ENCODE measurements at places on chromosomes 1 and 21.

DNA sequence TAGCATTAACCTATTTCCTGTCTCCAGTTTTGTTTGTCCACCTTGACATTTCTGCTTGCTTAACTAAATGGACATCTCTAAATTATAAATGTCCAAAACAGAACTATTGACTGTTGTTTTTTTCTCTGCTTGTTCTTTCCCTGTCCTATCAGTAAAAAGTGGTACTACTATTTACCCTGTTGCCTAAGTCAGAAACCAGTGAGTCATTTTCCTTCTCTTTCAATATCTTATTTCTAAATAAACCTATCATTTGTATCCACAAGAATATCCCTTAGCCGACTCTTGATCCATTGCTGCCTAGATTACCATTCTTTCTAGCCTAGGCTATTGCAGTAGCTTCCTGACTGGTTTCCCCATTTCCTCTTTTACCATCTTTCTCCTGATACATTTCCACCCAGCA is 22.5 kb downstream of the MIER1 start:
- DNase-seq, result no peak

DNA sequence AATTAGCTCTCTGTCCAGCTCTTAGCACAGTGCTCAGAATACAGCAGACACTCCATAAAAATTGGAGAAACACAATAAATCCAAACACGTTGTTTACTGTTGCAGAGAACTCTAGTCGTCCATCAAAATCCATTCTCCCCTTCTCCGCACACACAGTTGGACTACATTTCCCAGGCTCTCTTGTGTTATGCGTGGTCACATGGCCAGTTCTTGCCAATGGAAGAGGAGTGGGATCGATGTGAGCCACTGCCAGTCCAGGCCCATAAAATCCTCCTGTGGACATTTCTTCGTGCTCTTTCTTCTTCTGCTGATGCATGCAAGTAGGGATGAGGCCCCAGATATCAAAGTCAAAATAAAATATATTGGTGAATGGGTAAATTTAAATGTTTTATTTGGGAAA is 114.3 kb upstream of the FMN2 start:
- no peak for DNase-seq

DNA sequence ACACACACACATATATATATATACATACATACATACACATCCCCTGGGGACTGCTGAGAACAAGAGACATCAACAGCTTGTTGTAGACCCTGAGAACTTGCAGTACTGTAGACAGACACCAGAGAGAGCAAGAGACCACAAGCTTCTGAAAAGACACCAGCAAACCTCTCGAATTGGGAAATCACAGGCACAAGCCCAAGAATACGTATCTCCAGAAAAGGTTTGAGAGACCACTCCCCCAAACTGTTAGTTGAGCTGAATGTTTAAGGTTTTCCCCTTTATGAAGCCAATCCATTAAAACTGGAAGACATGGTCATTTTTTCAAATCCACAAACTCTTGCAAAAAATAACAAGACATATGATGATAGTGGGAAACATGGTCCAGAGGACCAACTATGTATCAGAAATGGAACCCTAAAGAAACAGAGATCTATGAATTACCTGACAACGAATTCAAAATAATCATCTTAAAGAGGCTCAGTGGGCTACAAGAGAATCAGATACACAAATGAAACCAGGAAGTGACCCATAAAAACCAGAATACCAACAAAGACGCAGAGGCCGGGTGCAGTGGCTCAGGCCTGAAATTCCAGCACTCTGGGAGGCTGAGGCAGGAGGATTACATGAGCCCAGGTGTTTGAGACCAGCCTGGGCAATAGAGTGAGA is 45.1 kb downstream of the SLC2A1 start:
- peak; percentile 81 for DNase-seq

DNA sequence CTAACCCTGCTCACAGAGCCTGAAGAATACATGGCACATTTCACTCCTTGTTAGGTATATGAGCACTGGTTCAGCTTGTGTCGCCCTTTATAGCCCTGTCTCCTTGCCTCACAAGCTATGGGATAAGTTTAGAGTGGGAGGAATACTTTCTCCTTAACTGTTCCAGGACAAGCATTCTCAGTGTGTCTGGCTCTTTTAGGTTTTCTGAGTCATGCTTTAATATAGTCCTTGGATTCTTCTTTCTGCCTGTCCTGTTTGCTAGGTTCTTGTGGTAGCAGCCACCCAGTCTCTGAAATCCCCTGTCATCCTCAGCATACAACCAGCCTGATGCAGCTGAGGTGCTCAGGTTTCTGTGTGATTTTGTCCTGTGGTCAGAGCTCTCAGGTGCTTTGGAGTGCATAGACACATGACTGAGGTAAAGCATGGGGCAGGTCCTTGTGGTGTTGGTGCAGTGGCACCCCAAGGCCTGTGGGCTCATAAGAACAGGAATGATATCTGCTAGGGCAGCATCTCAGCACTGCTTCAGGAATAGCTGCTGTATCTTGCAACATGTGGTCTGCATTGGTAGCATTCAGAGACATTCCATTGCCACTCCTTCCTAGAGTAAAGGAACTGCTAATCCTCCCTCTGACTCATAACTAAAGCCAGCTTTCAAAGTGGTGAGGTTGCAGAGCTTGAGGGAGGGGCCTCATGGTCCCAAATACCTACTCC is 14.2 kb upstream of the CASQ2 start:
- no peak for DNase-seq

GRCh38 chr1:111600886-111601386 is 18.7 kb upstream of the RAP1A start:
- peak; percentile 92 for DNase-seq

- DNase-seq, result peak; percentile 39
Measured at GRCh38 chr21:31161157-31161556, 122.9 kb upstream of the KRTAP19-8 start.

- DNase-seq, result no peak
Measured at GRCh38 chr1:234604495-234605398, 5.2 kb downstream of the IRF2BP2 start.

DNA sequence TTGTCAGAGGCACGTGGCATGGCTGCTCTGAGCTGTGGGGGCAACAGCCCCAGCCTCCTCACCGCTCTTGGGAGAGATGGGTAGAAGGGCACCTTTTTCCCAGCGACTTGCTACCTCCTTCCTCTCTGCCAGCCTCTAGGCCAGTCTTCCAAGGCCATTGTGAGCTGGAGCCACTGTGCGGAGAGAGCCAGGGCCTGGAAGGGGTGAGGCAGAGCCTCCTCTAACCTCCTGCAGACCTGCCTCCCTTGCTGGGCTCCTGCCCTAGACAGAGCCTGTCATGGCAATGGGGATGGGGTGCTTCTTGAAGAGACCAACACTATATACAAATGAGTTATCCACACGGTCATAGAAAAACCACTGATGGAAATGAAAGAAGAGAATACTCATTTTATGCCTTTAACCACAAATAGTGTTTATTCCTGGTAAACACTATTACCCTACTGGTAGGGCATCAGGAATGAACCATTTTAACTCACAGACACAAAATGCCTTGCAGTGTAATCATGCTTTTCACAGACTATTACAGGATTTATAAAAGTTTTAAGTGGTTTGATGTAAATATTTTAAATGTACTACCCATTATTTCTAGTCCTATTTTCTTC is 5.0 kb upstream of the IGFN1 start:
- DNase-seq, result peak; percentile 9

DNA sequence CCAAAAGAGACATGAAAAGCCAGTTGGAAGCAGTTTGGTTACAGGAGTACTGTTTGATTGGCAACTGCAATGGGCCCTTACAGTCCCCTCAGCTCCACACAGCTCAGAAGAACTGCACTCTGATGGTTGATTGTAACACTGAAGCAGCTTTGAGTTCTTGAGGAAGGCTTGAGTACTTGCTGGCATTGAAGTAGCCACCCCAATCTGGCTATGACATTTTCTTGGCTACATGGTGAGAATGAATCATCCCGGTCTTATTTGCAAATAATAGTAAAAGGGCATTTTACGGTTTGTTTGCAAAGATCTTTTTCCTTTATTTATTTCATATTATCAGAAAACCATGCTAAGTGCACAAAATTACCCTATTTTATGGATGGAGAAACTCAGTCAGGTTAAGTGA is 159.7 kb upstream of the BEND5 start:
- DNase-seq, result no peak

DNA sequence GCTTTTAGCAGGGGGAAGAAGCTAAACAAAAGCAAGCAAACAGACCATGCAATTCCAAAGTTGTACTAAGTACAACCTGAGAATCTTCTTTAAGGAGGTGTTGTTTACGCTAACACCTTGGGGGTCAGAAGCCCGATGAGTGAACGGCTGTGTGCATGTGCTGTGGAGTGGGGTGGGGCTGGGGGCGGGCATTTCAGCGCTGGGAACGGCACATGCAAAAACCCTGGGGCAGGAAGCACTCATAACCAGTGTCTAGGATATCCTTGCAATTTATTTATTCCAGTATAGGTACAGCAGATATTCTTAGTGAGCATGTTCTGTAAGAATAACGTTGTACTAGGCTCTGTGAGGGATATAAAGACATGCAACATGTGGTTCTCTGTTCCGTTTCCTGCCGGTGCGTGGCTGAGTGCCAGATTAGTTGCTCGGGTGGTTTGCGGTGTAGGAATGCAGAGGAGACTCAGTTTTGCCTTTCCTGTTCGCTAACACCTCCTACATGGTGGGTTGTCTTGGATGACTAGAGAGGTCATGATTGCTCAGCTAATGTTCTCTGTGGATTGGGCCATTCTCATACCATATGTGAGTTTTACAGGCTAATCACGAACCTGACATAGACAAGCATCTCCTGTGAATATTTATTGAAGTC is 3.7 kb downstream of the FASLG start:
- DNase-seq, result peak; percentile 97

DNA sequence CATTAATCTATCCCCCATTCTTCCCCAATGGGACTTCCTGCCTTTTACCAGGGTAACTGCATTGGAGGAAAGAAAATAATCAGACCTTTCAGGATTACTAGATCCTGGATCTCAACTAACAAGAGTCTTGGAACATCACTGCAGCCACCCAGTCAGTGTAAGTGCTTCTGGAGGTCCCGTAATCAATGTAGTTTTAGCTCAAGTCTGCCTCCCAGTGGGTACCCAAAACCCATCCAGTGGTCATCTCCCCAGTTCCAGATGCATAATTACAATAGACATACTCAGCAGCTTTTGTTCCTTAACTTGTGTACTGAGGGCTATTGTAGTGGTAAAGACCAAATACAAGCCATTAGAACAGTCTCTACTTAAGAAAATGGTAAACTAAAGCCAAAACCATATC is 319.1 kb downstream of the GPATCH2 start:
- no peak for DNase-seq

DNA sequence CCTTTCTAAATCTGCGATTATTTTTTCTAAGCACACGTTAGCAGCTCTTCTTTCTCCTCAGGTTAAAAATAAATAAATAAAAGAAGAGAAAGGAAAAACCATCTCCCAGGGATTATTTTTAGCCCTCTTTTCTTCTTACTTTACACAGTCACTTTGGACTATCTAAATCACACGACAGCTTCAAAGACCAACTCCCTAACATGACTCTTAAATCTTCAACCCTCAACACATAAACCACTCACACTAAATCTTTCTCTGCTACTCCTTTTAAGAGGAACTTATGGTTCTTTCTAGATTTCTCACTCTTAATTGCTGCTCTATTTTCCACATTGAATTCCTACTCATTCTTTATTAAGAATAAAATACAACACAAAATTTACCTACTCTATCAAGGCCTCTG is 1095.0 kb upstream of the B3GALT2 start:
- no peak for DNase-seq

GRCh38 chr21:45147473-45148315 is 73.3 kb downstream of the ADARB1 start:
- no peak for DNase-seq

GRCh38 chr1:54493608-54494007 is 54.4 kb upstream of the ACOT11 start:
- no peak for DNase-seq

GRCh38 chr1:51328279-51328678 is 2.1 kb downstream of the TTC39A start:
- DNase-seq, result no peak

DNA sequence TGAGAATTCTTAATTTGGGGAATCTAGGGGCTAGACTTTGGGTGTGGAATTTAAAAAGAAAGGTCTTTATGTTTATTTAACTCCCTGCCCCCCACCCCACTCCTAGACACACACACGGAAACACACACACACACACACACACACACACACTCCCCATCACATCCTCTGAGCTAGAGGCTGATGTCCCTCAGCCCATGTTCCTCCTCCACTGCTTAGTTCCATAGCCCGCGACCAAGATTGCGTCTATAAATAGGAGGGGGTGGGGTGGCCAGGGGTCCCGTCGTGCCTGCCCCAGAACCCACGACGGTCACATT is 655 bp upstream of the KIRREL1 start:
- DNase-seq, result no peak

GRCh38 chr1:228370941-228371740 is 35.5 kb downstream of the TRIM11 start:
- DNase-seq, result no peak

- no peak for DNase-seq
Measured at GRCh38 chr1:21939650-21940374, 2.7 kb upstream of the HSPG2 start.

- DNase-seq, result no peak
Measured at GRCh38 chr1:224698015-224698451, 81.9 kb downstream of the CNIH3 start.

DNA sequence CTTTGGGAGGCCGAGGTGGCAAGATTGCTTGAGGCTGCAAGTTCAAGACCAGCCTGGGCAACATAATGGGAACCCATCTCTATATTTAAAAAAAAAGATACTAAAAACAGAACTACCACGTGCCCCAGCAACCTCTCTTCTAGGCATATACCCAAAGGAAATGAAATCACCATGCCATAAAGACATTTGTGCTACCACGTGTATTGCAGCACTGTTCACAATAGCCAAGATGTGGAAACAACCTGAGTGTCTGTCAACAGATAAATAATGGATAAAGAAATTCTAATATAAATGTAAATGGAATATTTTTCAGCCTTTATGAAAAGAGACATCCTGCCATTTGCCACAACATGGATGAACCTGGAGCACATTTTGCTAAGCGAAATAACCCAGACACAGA is 128.6 kb downstream of the PCNX2 start:
- no peak for DNase-seq

DNA sequence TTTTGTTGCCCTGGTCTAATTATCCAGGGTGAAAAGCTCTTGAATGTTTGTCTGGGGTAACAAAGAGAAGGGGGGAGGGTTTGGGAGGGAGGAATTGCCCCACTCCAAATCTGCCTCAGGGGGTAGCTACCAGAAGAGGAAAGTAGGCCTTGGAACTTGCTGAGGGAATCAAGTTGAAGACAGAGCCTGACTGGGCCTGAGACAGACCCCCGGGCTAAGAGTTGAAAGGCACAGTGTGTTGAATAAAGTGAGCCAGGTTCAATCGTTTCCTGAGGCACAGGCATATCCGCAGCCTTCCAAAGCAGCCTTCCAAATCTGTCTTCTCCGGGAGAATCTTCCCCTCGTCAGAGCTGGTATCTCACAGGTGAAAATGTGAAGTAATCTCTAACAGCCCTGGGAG is 96.6 kb downstream of the LRIG2 start:
- no peak for DNase-seq
